DMS79 (cell line): ENCODE measurements at places on chromosomes 5 and 9.

DNA sequence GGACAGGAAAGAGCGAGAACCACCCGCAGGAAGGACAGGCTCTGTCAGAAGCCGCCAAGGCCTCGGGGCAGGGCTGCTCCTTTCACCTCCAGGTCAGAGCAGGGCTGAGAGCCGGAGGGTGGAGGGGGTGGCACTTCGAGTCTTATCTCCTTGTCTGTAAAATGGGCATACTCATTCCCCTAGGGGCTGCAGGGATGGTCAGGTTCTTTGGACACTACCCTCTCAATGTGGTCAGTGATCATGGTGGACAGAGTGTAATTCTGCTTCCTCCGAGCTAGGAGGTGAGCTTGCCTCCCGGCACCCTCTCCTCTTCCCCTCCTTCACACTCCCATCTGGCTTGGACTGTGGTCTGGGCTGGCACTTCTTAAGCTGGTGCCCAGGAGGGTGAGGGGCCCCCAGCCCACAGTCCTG, 39.6 kb downstream of the RGS3 start:
- DNase-seq, result no peak

- DNase-seq, result no peak
Observed at GRCh38 chr9:38263532-38263931, 129.0 kb upstream of the ALDH1B1 start.

DNA sequence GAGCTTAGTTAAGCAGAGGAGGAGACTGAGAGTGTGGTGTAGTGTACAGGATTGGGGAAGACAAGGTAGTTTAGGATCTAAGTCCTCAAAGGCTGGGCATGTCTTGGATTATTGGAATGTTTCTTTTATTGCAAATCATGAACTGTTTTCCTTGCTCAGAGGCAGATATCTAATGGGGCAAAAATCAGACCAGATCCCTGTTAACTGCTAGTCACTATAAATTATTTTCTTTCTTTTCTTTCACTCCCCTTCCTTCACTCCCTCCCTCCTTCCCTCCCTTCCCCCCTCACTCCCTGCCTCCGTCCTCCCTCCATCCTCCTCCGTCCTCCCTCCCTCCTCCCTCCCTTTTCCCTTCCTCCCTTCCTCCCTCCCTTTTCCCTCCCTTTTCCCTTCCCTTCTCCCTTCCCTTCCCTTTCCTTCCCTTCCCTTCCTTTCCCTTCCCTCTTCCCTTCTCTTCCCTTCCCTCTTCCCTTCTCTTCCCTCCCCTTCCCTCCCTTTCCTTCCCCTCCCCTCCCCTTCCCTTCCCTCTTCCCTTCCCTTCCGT, 117.9 kb downstream of the WDR70 start:
- no peak for DNase-seq

GRCh38 chr5:34848230-34848629, 9.3 kb downstream of the TTC23L start:
- DNase-seq, result no peak

DNA sequence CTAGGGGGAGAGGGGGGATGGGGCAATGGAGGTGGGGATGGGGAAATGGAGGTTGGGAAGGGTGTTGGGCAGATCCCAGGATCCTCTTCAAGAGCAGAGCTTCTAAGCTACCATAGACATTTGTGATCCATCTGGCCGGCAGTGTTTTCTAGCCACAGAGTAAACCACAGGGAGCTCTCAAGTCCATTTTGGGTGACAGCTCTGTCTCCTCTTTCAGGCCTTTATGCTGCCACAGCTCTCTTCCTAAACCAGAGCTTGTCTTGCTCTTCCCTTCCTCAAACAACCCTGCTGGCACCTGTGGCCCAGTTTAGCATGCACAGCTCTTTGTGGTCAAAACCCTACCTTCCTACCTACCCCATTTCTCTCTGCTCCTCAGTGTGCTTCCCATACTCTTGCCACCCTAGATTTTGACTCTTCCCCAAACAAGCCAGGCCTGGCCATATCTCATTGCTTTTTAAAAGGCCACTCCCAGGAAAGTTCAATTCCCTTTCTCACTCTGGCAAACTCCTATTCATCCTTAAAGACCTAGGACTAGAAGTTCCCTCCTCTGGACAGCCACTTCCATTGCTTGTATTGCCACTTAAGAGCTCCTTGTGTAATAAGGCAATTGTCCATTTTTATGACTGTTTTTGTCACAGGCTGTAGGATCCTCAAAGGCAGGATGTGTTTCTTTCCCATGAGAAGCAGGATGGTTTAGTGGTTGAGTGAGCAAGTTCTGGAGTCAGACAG, 84.3 kb upstream of the PANK3 start:
- no peak for DNase-seq

DNA sequence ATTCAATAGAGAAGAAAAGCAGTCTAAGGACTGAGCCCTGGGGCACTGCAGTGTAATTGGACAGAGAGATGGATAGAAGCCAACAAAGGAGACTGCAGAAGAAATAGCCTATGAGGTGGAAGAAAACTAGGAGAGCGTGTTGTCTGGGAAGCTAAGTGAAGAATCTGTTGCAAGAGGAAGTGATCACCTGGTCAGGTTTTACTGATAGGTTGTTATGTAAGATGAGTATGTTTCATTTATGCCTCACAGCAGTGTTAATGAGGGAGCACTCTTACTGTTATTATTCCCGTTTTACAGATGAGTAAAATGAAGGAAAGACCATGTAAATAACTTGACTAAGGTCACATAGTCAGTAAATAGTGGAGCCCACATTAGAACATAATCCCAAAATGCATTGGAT, 80.0 kb upstream of the GRHPR start:
- DNase-seq, result no peak

DNA sequence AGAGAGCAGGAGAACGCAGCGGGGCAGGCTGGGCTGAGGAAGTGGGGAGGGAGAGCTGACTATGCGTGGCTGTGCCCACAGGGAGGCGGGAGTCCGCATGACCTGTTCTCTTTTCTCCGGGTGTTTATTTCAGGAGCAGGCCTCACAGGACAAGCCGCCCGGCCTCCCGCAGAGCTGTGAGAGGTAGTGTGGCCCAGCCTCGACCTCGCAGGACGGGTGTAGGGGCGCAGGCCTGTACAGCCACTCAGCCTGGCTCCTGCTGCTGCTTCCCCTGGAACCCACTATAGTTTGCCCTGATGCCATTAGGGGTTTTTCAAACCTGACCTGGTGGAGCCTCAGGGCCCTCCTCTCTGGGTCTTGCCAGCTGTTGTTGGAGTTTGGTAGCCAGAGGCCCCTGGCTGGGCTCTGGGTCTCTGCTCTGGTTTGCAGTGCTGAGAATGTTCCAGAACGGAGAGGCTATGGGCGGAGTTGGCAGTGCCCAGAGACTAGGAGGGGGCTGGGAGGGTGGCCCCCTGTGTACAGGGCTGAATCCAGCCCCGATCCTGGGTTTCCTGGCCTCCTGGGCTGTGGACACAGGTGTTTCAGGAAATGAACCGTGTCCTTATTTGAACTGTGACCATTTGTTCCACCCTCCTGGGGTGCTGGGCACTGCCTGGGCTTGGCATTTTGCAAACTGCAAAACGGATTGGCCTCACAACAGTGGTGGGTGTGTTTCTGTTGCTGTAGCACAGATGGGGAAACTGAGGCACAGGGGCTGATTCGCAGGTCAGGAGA, 78.8 kb downstream of the WNK2 start:
- DNase-seq, result no peak

GRCh38 chr5:57887851-57888621, 405.4 kb upstream of the ACTBL2 start:
- DNase-seq, result no peak

DNA sequence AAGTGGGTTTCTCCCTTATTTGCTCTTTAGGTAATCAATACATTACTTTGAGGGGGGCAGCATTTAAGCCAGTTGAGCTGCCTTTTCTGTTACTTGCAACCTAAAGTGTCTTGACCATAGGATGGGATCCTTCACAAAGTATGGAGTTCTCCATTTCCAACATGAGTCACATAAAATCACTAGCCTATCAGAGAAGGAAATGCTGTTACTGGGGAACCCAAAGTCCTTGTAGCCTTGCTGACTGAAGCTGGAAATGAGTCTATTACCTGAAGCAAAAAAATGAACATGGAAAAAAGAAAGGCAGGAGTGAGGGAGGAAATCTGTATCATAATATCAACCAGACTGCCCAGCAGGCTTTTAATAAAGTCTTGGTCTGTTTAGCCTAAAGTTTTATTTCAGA, 42.8 kb upstream of the SLIT3 start:
- no peak for DNase-seq

GRCh38 chr9:95090871-95091577, 226.5 kb downstream of the FANCC start:
- no peak for DNase-seq

GRCh38 chr5:3182133-3182876, 413.3 kb upstream of the IRX1 start:
- DNase-seq, result no peak

DNA sequence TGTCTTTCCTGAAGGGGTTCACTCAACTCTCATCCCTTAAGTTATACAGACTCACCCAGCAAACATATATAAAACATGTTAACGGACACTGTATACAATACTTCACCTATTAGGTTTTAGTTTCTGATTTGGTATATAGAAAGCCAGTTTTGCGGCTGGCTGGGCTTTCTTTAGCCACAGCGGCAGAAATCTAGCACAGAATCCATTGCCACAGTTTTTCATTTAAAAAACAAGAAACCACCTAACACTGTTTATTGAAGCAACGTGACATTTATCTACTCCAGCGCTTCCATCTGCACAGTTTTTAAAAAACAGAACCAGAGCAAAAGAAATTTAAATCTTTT, 67.3 kb downstream of the SNX30 start:
- no peak for DNase-seq

DNA sequence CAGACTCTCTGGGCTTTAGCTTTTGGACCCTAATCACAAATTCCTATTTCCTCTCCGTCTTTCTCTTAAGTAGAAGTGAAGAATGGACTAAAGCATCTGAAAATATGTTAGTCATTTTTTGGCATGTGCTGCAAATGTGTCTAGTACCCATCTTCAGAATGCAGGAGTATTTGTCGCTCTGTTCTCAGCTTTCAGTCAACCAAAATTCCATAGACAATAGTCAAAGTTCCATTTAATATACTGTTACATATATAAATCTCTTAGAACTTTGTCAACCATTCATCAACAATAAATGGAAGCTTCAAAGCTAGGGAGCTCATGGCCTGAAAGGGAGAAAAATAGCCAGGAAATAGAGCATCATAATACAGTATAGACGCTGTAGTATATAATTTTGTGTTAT, 509.4 kb downstream of the BNC2 start:
- no peak for DNase-seq
